NCI-H460 (cell line): ENCODE measurements at places on chromosomes 12 and 14.
A peak's percentile ranks its signal among the peaks of the same experiment; 100 is the strongest.

GRCh38 chr12:29797565-29798355 is 14.0 kb upstream of the TMTC1 start:
- no peak for DNase-seq

DNA sequence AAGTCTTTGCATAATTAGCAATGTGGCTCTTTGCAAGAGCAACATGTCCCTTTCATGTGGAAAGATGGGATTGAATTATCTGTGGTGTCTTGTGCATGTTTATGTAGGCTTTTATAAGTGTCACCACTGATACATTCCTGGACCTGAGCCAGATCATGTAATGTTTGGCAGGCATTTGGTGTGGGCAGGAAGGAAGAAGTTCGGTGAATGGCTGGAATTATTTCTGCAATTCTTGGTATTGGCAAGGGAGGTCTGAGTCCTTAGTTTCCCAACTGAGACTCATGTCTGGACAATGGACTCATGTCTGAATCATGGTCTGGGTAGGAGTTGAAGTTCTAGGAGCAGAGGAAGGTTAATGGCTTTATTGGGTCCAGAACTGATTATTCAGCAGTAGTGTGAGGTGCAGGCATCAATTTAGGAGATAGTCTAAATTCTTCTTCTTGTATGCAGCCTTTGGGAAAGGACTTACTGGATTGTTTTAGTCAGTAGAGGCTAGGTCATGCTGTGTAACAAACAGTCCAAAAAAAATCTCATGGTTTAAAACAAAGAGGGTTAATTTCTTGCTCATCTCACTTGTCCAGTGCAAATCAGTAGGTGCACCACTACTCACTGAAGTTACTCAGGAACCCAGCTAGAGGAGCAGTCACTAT is 186.5 kb upstream of the LHX5 start:
- DNase-seq: no peak

DNA sequence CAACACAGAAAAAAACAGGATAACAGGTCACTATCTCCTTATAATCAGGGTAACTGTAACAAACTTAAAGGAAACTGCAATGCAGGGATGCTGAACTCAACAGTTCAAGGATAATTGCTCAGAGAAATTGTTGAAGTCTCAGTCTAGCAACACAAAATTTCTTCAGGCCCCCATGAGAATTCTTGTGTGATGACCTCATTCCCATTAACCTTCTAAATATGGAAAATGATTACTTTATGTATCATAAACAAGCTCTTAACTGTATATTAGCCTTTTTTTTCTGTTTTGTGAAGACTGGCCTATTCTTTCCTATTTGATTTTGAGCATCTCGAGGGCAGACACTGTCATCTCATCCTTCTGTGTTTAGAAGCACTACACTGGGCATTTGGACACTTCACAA is 47.1 kb downstream of the IGF1 start:
- DNase-seq: no peak

GRCh38 chr14:66017927-66018326 is 468.2 kb upstream of the CCDC196 start:
- no peak for DNase-seq

- peak; percentile 40 for DNase-seq
Measured at GRCh38 chr14:25431211-25432076, 381.5 kb upstream of the STXBP6 start.
